Left lung (tissue), 14 donors: ENCODE measurements at places on chromosomes 12 and 14. TPM values are rescaled to one million over a fixed set of nuclear protein-coding genes. Genes with fewer than 3 reads are reported as not detected.
A peak's percentile ranks its signal among the peaks of the same experiment; 100 is the strongest.

Gene STON2
- 8.4 TPM for polyA plus RNA-seq

DNA sequence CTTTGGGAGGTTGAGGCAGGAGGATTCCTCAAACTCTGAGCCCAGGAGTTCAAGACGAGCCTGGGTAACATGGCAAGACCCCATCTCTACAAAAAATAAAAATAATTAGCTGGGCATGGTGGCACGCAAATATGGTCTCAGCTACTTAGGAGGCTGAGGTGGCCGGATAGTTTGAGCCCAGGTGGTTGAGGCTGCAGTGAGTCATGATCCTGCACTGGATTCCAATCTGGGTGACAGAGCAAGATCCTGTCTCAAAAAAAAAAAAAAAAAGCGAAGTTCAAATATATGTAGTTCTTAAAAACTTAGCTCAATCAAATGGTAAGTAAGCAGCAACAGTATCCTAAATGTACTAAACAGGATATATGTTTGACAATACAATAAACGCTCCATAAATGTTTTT, 85.5 kb upstream of the SSTR1 start:
- H3K4me3 ChIP-seq = no peak overlapping the region
- no peaks in the 10 kb centered on the region for H3K36me3 ChIP-seq
- H3K27ac ChIP-seq = no peak overlapping the region
- no peaks in the 10 kb centered on the region for H3K4me1 ChIP-seq

Gene CABP1
- 2.7 TPM for polyA plus RNA-seq

- peak; percentile 57 for DNase-seq
- H3K36me3 ChIP-seq = peaks cover 10% of the 10 kb centered on the region
- no peaks in the 10 kb centered on the region for H3K27me3 ChIP-seq
Measured at GRCh38 chr14:69695322-69696203, 71.4 kb upstream of the SRSF5 start.

Gene ZNF268
- 27.4 TPM for polyA plus RNA-seq

Gene FAIM2
- polyA plus RNA-seq = 0.67 TPM

DNA sequence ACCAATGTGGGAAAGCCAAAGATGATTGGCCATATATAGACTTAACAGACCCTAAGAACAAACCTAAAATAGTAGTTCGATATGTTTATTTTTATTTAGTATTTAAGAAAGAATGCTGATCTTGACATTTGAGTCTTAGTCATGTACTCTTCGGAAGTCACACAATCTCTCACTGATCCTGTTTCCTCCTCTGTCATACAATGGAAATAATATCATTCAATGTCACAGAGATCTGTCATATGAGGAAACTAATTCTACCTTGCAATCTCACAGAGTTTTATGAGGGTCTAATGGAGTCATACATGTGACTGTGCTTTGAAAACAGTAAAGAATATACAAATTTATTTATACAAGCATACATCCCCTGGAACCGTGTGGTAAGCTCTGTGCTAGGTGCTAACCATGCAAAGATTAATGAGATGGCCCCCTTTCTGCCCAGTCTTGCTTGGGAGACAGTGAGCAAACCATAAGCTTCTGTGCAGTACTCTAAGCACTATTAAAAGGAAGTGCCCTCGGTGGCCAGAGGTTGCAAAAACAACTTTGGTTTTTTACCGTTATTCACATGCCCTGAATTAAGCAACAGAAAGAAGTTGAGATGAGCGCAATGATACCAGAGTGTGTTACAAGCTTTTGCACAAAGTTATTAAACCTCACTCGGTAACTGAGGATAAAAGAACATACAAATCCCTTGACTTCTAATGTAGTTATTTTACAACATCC, 1.7 kb upstream of the LIN7A start:
- no peaks in the 10 kb centered on the region for H3K36me3 ChIP-seq
- no peaks in the 10 kb centered on the region for H3K4me1 ChIP-seq
- H3K27ac ChIP-seq = peak overlapping the region; percentile 96
- no peak overlapping the region for H3K4me3 ChIP-seq
- H3K27me3 ChIP-seq = no peaks in the 10 kb centered on the region
- no peak for DNase-seq

DNA sequence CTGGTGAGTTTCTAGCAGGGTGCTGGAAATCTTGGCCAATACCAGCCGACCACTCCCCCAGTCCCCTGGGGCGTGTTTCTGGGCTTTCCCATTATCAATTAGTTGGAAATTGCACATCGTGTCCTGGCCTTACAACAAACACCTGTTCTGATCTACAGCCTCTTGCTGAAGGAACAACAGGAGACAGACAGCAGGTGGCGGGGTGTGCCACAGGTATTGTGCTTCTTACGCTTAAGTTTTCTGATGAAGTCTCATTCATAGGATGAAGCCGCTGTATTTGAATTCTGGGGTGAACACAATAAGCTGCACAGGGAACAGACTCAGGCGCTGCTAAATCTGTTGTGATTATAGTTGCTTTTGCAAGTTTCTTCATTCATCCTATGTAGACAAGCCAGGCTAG, 703 bp downstream of the HIGD1C start:
- no peaks in the 10 kb centered on the region for H3K27me3 ChIP-seq
- no peak overlapping the region for H3K27ac ChIP-seq

GRCh38 chr14:100409651-100410050, 86.5 kb downstream of the SLC25A47 start:
- H3K4me3 ChIP-seq = no peak overlapping the region
- H3K36me3 ChIP-seq = no peaks in the 10 kb centered on the region
- no peak overlapping the region for H3K27ac ChIP-seq
- DNase-seq = no peak
- no peaks in the 10 kb centered on the region for H3K27me3 ChIP-seq

Gene LPAR5
- 1.1 TPM for polyA plus RNA-seq

DNA sequence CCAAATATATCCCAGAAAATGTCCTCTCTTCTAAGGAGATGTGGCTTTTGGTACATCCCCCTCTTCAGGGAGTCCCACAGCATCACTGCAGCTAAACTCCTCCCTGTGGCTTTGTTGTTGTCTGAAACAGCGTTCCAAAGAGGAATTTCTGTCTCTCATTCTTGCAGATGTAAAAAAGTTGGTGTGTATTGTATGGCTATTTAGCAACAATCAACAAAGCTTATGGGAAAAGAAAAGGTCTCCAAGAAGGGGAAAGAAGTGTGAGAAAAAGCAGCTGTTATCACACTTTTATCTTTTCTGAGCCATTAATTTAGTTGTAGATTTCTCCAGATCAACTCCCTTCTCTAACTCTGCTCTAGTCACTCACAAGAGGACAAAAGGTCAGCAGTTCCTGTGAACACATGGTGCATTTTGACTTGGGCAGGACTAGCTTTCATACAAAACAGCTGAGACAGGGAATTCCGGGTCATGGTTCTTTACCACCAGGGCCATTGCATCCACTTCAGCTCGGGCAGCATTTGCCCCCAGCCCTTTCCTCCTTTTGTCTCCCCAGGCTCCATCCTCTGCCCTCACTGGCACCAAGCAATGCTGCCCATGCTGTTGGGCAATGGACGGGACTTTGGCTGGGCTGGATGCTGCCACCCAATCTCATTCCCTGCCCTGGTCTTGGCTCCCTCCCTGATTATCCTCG, 184.7 kb downstream of the TMX1 start:
- H3K27ac ChIP-seq = no peak overlapping the region
- H3K27me3 ChIP-seq = no peaks in the 10 kb centered on the region
- no peaks in the 10 kb centered on the region for H3K4me1 ChIP-seq
- no peak for DNase-seq

- H3K27ac ChIP-seq = no peak overlapping the region
- no peaks in the 10 kb centered on the region for H3K27me3 ChIP-seq
- H3K36me3 ChIP-seq = no peaks in the 10 kb centered on the region
Measured at GRCh38 chr12:83763425-83763824, 1076.7 kb downstream of the TMTC2 start.

Gene DPY19L2
- 33.3 TPM for polyA plus RNA-seq

Gene PLCZ1
- polyA plus RNA-seq = 3.0 TPM

- no peaks in the 10 kb centered on the region for H3K27me3 ChIP-seq
- no peak for DNase-seq
- H3K27ac ChIP-seq = no peak overlapping the region
- H3K4me3 ChIP-seq = no peak overlapping the region
Measured at GRCh38 chr14:56555921-56556570, 23.6 kb upstream of the TMEM260 start.

Gene CLEC6A
- polyA plus RNA-seq = not detected
